ENCODE measurements at places on chromosomes 4 and X. TPM values are rescaled to one million over a fixed set of nuclear protein-coding genes. Genes with fewer than 3 reads are reported as not detected.
A peak's percentile ranks its signal among the peaks of the same experiment; 100 is the strongest.

DNA sequence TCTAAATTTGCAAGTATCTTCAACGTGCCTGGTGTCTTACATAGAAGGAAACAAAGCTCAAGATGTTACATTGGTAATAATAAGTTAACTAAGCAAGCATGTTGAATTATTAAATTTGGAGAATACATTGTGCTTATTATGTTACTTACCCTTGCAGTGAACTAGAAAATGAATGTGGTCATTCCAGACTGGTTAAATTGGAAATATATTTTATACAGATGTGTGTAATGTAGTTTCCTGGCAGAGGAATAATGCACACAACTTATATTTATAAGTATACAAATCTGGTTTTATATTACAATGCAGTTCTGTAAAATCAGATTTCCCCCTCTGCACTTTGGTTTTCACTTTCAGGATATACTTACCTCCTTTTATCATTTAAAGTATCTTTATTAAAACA, 159.9 kb upstream of the SLIT2 start:
- DNase-seq = no peak

The SCRG1 gene
- total RNA-seq = not detected

- DNase-seq = no peak
Observed at GRCh38 chr4:183011213-183011907, 87.7 kb upstream of the WWC2 start.

DNA sequence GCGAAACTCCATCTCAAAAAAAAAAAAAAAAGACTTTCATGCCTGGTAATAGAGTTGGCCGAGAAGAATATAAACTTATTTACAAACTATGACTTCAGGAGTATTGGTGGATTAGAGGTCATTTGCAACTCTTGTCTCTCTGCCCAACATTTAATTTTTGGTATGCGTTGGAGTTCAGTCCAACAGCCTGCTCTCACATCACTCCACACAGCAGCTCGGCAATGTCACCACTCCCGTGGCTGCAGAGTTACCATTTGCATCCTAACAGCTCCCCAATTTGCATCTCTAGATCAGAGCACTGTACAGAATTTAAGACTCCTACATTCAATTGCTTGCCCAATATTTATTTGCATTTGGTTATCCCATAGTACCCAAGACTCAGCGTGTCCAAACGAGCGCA, 40.9 kb upstream of the AP1AR start:
- DNase-seq = no peak

GRCh38 chr4:56511098-56511497, 5.5 kb downstream of the ARL9 start:
- DNase-seq = peak; percentile 10

DNA sequence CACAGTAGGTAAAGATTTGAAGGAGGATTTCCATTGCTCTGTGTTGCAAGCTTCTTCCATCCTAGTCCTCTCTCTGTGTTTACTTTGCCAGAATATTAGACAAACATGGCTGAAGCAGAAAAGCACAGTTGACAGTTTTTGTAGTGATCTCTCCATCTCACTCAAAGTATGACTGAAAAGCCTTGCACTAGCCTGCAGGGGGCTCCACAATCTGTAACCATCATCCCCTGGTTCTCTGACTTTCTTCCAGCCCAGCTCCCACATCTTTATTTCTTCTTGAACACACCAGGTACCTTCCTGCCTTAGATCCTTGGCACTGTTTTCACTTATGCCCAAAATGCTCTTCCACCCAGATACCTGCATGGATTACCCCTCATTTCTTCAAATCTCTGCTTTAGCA, 34.1 kb upstream of the HHIP start:
- no peak for DNase-seq

The GPR50 gene
- total RNA-seq = not detected

The RTL9 gene
- total RNA-seq = not detected

GRCh38 chr4:125306112-125306511, 8.6 kb upstream of the FAT4 start:
- no peak for DNase-seq

The NHS gene
- total RNA-seq = 1.9 TPM

The YY2 gene
- 0.95 TPM for total RNA-seq

GRCh38 chr4:69546134-69546765, 50.5 kb upstream of the UGT2B4 start:
- no peak for DNase-seq

The ERAS gene
- not detected for total RNA-seq

The TCEAL8 gene
- total RNA-seq = 36.4 TPM

- no peak for DNase-seq
Observed at GRCh38 chrX:110180928-110181310, 137.0 kb downstream of the AMMECR1 start.

DNA sequence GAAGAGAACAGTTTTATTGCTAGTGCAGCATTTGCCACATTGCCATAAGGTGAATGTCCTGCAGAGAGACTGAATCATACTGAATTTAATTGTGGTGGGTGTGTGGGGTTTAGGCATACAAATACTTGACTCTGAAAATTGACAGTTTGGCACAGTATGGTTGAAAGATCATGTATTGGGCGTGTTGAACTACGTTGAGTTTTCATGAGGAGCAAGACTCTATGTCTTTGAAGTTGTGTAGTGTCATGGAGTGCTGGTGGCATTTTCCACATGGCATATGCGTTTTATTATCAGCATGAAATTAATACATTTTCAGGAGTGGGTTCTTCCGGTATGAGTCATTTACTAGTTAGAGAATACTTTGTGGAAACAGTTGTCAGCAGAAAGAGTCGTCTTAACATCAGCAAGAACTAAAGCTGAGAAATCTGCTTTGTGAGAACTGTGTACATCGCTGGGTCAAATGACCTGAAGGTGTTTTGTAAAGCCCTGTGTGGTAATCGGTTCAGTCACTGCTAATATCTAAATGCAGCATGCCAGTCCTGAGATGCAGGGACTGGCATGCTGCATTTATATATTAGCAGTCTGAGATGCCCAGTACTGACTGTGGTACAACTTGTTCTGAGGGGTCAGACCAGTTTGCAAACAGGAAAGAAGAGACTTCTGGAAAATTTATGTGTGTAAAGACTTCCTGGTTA, 50.3 kb downstream of the ARHGAP10 start:
- DNase-seq = no peak

DNA sequence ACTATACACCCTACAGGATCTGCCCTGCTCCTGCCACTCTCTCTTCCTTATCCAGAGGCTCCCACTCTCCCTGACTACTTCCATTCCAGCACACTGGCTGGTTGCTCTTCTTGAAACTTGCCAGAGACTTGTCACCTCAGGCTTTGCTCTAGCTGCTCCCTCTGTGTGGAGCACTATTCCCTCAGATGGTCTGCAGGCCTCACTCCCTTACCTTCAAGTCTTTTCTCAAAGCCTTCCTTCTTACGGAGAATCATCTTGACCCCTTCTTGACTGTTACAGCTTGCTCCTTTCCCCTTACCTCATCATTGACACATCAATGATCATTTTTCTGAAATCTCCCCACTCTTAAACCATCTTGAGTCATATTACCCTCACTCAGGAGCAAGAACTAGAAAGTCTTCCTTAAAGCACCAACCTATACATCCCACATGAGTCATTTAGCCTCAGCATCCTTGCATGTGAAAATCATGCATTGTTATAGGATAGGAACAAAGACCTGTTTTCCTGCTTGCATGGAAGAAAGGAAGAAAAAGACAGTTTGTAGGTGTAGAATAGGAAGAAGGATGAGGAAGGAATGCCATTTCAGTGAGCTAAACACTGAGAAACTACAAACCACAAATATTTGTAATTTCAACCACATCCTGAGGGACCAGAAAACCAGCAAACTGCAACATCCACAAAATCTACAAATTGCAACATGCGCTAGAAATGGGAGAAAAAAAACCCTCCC, 55.7 kb downstream of the ANTXR2 start:
- DNase-seq = no peak

- no peak for DNase-seq
Observed at GRCh38 chr4:1401409-1402020, 4.7 kb downstream of the NKX1-1 start.

DNA sequence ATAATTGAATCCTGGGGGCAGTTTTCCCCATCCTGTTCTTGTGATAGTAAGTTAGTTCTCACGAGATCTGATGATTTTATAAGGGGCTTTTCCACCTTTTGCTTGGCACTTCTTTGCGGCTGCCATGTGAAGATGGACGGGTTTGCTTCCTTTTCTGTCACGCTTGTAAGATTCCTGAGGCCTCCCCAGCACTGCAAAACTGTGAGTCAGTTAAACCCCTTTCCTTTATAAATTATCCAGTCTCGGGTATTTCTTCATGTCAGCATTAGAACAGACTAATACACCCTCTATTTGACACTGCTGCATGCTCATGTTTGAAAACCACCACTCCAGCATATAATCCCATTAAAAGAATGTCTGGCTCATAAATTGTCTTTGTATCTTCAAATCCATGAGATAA, 264.4 kb upstream of the ITM2A start:
- no peak for DNase-seq

- DNase-seq = no peak
Observed at GRCh38 chr4:38016698-38017097, 56.5 kb downstream of the PTTG2 start.

GRCh38 chr4:138977524-138977923, 38.1 kb upstream of the NOCT start:
- DNase-seq = no peak

The SHOX gene
- 0.06 TPM for total RNA-seq

DNA sequence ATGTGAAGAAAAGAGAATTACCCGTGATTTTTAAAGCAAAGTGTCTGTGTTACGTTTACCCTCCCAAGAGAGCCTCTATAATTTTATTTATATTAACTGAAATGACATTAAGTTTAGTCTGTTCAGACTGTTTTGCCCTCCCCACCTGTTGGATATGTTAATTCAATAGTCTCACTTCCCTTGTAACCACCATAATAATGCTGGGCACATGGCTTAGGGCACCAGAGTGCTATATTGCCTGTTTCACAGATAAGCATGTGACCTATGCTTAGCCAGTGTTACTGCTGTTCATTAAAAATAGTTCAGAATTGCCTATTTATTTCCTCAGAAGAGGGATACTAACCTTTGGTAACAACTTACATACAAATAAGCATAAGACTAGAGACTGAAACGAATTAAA, 446.2 kb downstream of the FAT4 start:
- DNase-seq = no peak

- peak; percentile 52 for DNase-seq
Observed at GRCh38 chrX:47831788-47832187, 4.9 kb upstream of the ZNF81 start.

The G6PD gene
- total RNA-seq = 30.5 TPM

- DNase-seq = no peak
Observed at GRCh38 chrX:54640103-54640690, 110.2 kb downstream of the GNL3L start.

- DNase-seq = no peak
Observed at GRCh38 chr4:177574446-177574845, 132.2 kb upstream of the AGA start.

DNA sequence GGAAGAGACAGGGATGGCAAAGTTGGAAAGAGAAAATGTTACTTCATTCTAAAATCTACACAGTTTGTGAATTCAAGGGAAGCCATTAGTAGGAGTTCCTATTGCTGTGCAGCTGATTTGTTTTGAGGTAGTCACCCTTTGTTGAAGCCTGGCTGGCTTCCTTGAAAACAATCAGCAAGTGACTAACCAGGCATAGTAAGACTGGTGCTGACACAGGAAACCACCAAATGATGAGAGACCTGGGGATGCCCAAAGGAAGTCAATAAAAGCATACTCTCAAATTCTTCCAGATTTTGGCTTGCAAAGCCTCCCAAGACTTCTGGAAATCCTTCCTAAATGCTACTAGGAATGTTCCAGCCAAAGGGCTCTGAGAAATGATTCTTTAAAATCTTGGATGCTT, 23.9 kb upstream of the PRDM8 start:
- no peak for DNase-seq

The HSFX2 gene
- total RNA-seq = not detected

DNA sequence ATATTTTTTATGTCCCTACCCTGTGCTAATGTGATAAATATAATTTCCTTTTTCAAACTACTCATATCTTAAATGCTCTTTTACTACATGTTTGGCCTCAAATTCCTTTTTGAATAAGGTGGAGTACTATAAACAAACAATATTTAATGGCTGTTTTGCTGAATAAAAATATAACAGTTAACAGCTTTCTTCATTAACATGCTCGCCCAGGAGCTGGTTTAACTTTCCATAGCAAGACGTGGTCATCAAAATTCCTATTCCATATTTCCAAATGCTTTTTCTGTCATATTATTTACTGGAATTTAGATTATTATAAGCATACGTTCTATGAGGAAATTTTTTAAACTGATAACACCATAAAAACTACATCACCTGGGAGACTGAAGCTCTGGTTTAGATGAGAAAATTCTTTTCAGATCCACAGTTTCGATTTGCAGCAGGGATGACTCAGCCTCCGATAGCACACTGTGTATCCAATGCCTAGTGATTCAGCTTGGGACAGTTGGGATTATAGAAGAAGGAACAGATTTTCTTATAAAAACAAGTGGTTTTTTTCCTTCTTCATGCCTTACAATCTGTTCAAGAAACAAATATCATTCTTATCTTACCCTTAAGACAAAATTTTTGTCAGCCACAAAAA, 129.1 kb downstream of the FBXO8 start:
- DNase-seq = no peak

DNA sequence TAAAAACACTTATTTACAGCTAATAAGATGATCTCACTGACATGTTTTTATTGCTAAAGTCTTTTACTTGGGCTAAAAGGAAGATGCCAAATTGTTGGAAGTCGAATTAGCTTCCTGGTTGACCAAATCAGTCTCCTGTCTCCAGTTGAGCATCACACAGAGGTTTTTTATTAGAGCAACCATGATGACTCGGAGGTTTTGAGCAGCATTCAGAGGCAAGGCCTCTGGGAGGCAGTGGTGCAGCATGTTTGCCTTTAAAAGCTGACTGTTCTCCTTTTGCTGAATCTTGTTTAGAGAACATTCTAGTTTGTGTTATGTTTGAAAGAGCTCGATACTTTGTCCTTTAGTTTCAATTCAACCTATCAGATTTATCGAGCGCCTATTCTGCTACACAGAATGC, 2.1 kb downstream of the UCHL1 start:
- no peak for DNase-seq

GRCh38 chrX:103681443-103681842, 5.1 kb downstream of the MORF4L2 start:
- no peak for DNase-seq

DNA sequence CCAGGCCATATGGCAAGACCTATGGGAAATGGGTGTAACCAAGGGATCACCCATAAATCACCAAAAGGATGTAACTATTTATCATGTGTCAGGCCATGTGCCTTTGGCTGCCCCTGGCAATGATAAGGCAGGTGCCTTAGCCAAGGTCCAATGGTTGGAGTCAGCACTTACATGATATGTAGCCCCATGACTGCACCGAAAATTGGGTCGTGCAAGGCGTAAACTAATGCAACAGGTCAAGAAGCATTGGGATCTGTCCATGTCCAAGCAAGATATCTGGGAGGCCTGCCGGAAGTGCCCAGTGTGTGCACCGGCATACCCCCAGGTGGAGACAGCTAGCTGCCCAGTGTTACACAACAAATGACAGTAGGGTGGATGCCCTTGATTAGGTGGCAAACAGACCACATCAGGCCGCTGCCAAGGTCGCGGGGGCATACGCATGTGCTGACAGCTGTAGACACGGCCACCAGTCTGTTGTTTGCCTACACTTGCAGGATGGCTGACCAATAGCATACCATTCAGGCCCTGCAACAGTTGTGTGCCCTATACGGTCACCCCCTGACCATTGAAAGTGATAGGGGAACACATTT, 698.2 kb upstream of the AGA start:
- no peak for DNase-seq
